Neural crest cell (in vitro differentiated cells): ENCODE measurements at places on chromosomes 1 and 21. TPM values are rescaled to one million over a fixed set of nuclear protein-coding genes. Genes with fewer than 3 reads are reported as not detected.

The NHLH1 gene
- 10.0 and 10.6 TPM in 2 replicates for total RNA-seq

The CLEC20A gene
- not detected in 2 replicates for total RNA-seq

The REG4 gene
- not detected in 2 replicates for total RNA-seq

The HFM1 gene
- total RNA-seq = 6.6 and 7.1 TPM in 2 replicates

The STIL gene
- total RNA-seq = 27.0 and 27.8 TPM in 2 replicates

The LAMTOR5 gene
- total RNA-seq = 116 and 128 TPM in 2 replicates

GRCh38 chr21:45390831-45391742 is 13.9 kb upstream of the COL18A1 start:
- DNase-seq = no peak

GRCh38 chr1:119226913-119227312 is 86.5 kb upstream of the WARS2 start:
- DNase-seq = no peak

GRCh38 chr1:186487163-186487562 is 26.2 kb upstream of the PDC start:
- DNase-seq = no peak

DNA sequence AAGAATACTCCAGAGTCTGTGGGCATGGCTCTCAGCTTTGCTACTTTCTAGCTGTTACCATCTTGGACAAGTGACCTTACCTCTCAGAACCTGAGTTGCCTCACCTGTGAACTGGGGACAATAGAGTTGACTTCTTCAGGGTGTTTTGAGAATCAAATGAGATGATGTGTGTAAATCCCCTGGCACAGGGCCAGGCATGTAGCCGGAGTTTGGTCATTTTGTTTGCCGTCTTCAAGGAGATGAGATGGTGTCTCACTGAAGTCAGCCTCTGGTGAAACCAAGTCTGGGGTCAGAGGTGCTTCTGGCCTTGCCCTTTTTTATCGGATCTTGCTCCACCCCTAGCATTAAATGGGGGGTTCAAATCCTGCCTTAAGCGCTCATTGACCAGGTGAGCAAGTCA is 149.2 kb upstream of the TMEM51 start:
- no peak for DNase-seq

DNA sequence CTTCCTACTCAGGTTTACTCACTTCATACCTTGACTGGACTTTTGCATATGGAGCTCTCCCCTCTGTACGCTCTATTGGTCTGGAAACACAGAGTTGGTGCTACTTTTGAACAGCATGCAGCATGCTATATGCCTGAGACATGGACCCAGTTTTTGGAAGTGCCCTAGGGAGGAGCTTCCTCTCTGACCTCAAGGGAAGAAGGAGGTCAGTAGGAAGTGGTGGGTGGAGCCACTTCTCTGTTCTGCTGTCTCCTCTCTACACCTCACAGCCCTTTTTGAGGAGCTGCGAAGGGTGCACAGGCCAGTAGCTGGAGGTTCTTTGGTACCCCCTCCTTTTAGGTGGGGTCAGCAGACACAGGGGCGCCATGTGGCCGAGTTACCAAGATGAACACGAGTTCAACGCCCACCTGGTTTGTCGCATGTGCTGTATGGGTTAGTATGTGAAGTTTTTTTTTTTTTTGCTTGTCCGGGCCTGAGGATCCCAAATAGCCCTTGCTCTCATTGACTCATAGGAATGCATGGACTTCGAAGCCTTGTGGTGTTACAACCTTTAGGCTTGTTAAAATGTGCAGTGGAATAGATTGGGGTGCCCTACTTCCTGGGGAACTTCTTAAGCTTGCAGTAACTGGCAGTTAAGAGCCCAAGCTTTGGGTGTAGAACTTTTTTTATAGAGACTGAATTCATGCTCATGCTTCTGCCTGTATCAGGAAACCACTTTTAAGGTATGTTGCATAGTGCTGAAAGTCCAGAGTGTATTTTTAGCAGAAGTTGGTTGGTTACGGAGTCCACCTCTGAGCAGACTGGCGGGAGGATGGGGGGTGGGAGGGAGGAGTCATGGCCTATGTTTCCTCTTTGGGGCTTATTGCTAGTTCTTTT is 10.7 kb downstream of the MACF1 start:
- DNase-seq = no peak

GRCh38 chr1:209367061-209367772 is 216.3 kb upstream of the CAMK1G start:
- no peak for DNase-seq

DNA sequence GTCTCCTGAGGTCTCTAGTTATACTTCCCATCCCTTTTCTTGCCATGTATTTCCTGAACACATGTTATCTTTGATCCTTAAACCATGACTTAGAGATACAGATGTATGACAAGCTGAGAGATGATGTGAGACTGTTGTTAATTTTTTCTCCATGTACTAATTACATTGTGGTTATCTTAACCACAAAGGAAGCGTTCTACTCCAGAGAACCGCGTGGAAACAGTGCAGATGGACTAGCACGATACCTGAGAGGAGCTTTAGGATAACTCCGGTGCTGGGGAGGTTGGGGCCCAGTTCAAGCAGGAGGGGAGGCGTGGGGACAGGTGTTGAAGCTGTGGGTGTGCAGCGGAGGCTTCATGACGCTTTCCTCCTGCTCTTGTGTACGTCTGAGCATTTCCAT is 17.5 kb downstream of the PDE9A start:
- no peak for DNase-seq

DNA sequence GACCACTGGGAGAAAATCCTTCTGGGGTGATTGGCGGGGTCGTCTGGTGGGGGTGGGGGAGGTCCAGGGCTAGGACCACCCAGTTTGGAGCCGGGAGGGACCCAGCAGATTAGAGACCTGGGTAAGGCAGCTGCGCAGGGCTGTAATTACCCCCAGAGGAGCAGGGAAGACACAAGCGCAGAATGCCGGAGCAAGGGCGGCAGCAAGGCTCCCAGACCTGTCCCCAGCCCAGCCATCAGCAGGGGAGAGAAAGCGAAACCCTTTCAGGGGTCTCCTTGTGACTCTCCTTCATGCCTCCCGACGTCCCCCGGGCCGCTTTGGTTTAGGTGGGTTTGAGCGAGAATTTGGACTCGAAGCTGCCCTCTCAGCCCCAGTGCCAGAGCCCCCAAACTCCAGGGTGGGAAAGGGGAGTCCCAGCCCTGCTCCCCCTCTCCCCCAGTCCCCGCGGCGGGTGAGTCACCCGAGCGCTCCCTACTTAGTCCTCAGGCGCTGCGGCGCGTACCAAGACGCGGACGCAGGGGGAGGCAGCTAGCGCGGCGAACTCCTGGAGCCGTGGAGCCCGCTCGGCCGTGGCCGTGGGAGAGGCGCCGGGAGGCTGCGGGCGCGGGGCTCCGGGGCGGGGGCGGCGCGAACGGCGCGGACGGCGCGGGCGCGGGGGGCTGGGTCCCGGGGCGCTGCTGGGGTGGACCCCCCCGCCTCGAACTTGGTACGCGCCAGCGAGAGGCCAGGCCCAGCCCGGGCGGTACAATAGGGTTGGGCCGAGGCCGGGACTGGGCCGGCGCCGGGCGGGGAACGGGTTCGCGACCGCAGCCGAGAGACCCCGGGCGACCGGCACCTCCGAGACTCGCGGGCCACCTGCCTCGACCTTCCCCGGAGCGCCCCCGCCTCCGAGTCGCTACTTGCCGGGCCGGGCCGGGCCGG is at the start of gene MAP7D1:
Gene MAP7D1 (plus strand): TSS at position 753 of the 921 bp plus-strand sequence. CDS start 258 bp downstream, outside the sequence.
- peak; percentile 71 for DNase-seq

DNA sequence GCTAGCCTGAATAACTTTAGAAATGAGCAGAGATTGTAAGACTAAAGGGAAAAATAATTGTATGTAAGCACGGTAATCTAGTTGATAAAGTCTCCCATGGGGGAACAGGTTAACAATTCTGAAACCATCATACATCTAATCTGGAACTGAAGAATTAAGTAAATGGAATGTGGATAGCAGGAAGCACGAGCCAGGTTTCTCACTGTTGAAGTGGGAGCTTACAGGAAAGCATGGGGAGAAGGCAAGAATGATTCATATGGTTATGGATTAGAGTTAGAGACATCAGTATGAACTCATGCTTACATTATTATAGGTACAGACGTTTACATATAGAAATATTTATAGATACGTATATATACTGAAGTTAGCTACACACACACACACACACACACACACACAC is 83.0 kb downstream of the LEPR start:
- no peak for DNase-seq

DNA sequence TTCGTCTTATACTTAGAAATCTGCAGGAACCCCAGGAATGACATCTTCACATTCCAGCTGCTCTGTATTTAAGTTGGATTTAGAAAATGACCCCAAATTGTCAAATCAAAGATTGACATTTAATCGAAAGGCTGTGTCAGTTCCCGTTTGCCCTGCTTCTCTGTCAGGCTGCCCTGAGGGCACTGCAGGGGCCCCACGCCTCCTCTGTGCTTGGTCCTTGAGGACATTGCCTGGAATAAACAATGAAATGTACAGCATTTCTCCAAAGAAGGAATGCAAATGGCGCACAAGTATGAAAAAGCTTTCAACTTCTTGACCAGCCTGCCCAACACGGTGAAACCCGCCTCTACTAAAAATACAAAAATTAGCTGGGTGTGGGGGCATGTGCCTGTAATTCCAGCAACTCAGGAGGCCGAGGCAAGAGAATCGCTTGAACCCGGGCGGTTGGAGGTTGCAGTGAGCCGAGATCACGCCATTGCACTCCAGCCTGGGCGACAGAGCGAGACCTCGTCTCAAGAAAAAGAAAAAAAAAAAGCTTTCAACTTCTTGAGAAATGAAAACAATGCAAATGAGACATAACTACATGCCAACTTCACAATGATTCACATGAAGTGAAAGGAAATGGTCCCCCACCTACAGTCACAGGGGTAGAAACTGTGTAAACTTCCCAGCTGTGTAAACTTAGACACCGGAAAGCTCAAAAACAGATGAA is 3.0 kb downstream of the TMPRSS3 start:
- DNase-seq = no peak

DNA sequence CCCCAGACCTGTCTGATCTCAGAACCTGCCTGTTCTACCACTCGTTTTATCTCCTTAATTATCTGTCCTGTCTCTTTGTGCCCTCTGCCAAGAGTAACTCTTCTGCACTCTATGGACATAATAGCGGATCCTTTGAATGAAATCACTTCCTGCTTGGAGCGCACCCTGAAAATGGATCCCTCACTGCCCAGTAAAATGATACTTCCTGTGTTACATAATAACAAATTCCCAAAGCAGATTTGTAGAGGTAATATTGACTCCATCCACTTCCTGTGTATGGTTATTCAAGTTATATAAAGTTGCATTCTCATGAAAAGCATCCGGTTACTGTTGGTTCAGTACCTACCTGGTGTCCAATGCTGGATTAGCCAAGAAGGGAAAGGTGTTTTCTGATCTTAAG is 246.0 kb downstream of the TRABD2B start:
- no peak for DNase-seq

GRCh38 chr1:231091831-231092301 is 51.8 kb upstream of the FAM89A start:
- peak; percentile 63 for DNase-seq

GRCh38 chr21:17798796-17799195 is 20.4 kb downstream of the C21orf91 start:
- DNase-seq = no peak

DNA sequence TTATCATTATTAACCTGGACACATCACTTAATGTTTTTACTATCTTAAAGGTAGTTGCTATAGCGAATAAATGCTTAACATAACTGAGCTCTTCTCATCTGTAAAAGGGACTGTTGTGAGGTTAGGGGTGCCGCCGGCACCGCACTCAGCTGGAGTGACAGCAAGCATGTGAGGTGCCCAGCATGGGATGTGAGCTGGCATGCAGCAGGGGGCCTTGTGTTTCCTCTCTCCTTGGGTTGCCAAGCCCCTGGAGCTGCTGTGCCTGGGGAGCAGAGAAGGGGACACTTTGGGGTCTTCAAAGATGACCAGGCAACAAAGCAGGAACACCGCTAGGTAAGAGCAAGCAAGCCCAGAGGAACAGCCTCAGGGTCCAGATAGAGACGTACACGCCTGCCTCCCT is 2.1 kb upstream of the ZC3H12A start:
- no peak for DNase-seq

DNA sequence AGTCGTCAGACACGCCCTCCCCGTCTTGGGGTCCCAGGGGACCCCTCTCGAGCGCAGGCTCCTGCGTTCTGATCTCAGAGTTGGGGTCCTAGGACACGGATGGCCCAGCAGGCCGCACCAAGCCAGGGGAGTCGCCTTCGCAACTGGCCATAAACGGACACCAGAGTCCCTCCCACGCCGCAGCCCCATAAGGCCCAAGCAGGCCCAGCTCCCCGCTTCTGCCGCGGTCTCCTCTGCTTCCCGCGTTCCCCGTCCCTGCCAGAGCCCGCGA is 633 bp downstream of the DMRTA2 start:
- DNase-seq = no peak

DNA sequence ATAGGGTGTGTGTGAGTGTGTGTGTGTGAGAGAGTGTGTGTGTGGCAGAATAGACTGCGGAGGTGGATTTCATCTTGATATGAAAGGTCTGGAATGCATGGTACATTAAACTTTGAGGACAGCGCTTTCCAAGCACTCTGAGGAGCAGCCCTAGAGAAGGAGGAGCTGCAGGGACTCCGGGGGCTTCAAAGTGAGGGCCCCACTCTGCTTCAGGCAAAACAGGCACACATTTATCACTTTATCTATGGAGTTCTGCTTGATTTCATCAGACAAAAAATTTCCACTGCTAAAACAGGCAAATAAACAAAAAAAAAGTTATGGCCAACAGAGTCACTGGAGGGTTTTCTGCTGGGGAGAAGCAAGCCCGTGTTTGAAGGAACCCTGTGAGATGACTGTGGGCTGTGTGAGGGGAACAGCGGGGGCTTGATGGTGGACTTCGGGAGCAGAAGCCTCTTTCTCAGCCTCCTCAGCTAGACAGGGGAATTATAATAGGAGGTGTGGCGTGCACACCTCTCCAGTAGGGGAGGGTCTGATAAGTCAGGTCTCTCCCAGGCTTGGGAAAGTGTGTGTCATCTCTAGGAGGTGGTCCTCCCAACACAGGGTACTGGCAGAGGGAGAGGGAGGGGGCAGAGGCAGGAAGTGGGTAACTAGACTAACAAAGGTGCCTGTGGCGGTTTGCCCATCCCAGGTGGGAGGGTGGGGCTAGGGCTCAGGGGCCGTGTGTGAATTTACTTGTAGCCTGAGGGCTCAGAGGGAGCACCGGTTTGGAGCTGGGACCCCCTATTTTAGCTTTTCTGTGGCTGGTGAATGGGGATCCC is 18.3 kb upstream of the HDAC1 start:
- no peak for DNase-seq

- no peak for DNase-seq
Measured at GRCh38 chr1:51564124-51564523, 45.1 kb upstream of the EPS15 start.

DNA sequence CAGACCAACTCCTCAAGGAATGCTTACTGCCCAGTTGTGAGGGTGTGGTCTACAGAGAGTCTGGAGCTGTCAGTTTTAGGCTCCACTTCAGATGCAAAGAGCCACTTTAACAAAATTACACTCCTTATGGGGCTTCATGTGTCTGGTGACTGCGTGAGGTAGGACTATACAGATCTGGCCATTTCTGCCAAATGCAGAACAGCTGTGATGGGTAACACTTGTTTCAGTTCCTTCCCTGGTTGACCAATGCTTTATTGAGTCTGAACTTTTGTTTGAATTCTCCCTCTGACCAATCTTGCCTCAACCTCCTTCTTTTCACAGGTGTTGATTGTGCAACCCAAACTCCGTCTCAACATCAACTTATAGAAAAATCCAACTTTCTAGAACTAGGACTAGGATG is 181.2 kb downstream of the OMA1 start:
- no peak for DNase-seq
